ENCODE measurements at places on chromosomes 11 and 22. TPM values are rescaled to one million over a fixed set of nuclear protein-coding genes. Genes with fewer than 3 reads are reported as not detected.

Gene TRIM49D2
- not detected for total RNA-seq

- H3K36me3 ChIP-seq, result no peaks in the 10 kb centered on the region
- DNase-seq, result no peak
- no peak overlapping the region for H3K27ac ChIP-seq
- no peak overlapping the region for H3K4me3 ChIP-seq
- H3K27me3 ChIP-seq, result no peaks in the 10 kb centered on the region
- H3K4me1 ChIP-seq, result no peaks in the 10 kb centered on the region
Measured at GRCh38 chr11:86510097-86510496, 135.4 kb downstream of the CCDC81 start.

GRCh38 chr11:65425971-65426838, 3.6 kb downstream of the NEAT1 start:
- peaks cover 21% of the 10 kb centered on the region for H3K36me3 ChIP-seq
- peak overlapping the region; percentile 86 for H3K4me3 ChIP-seq
- DNase-seq, result peak; percentile 90
- H3K4me1 ChIP-seq, result peaks cover 55% of the 10 kb centered on the region

DNA sequence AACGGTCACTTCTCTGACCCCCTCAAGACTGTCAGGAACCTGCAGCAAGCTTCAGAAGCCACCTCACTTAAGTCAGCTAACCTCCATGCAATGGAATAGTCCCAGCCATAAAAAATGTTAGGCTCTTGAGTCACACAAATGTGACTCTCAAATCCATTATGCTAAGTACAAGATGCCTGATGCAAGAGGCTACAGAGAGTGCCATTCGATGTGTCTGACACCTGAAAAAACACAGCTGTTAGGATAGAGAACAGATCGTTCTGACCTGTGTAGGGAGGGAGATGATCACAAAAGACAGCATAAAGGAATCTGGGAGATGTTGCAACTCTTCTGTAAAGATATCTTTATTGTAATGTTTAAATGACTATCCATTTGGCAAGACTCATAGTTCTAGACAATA, 712.4 kb downstream of the TBC1D22A start:
- H3K36me3 ChIP-seq, result no peaks in the 10 kb centered on the region
- H3K4me1 ChIP-seq, result no peaks in the 10 kb centered on the region
- no peak overlapping the region for H3K27ac ChIP-seq
- peaks cover 2% of the 10 kb centered on the region for H3K27me3 ChIP-seq

Gene SCGB1A1
- total RNA-seq, result not detected

Gene CHRNA10
- total RNA-seq, result 0.33 TPM

DNA sequence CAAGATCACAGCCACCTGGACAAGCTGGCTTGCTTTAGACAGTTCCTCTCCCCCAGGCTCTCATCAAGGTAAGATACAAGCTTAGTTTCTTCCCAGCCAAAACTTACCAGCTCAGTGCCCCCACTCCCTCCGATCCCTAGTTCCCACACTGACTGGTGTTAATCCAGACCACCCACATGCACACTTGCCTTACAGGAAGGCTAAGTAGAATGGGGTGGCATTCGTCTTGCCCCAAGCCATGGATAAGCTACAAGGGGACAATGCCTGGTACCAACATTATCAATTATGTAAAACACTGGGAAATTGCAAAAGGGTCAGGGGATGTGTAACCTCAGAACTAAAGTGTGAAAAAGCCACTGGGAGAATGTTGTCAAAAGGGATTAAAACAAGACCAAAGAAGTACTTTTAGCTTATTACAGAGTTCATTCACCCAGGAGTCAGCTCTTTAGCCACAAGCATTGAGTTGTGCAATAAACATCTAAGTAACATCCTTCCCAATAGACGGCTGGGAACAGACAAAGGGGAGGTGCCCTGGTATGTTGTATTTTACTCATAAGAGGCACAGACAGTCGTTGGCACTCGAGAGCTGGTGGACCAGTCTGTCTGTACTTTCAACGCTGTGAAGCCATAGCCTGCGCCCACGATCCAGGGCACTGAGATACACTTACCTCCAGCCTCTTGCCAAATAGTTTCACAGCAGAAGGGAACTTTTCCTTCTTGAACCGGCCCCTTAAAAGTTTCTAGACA, 1.1 kb downstream of the DHCR7 start:
- H3K36me3 ChIP-seq, result peaks cover 14% of the 10 kb centered on the region
- H3K4me3 ChIP-seq, result peak overlapping the region; percentile 99
- peaks cover 35% of the 10 kb centered on the region for H3K4me1 ChIP-seq
- no peaks in the 10 kb centered on the region for H3K27me3 ChIP-seq
- H3K27ac ChIP-seq, result no peak overlapping the region

GRCh38 chr11:83521647-83522596, 235.8 kb upstream of the CCDC90B start:
- no peaks in the 10 kb centered on the region for H3K36me3 ChIP-seq
- H3K4me1 ChIP-seq, result no peaks in the 10 kb centered on the region
- no peak overlapping the region for H3K27ac ChIP-seq
- H3K4me3 ChIP-seq, result no peak overlapping the region
- no peak for DNase-seq

DNA sequence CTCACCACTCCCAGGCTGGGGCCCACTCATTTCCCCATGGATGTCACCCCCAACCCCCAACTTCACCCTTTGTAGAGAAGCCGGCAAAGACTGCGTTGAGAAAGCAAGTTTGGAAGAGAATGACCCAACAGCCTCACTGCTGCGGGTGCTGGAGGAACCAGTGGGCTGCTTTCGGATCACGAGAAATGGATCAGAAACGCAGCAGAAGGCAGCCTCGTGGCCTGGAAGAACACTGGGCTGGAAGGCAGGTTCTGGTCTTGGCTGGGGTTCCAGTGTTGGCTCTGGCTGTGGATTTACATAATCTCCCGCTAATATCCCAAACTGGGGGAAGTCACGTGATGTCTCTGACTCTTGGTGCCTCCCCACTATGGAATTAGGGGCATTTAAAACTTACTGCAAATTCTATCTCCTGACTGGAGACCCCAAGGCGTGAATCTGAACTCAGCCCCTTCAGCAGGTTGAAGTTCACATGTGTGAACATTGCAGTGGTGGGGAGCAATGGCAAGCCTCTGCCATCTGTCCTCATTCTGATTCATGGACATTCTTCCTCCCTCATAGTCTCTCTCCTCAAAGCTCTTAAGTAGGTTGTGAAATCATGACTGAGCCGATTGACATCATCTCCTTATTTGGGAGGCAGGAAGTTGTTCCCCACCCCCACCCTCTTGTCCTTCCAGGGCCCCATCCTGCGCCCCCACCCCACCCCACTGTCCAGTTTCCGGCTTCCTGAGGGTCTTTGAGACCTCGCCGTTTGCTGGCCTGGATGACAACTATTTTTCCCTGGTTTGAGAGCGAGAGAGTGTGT, 37.0 kb upstream of the TIMP3 start:
- H3K36me3 ChIP-seq, result no peaks in the 10 kb centered on the region
- H3K4me1 ChIP-seq, result peaks cover 4% of the 10 kb centered on the region
- peaks cover 20% of the 10 kb centered on the region for H3K27me3 ChIP-seq
- no peak overlapping the region for H3K4me3 ChIP-seq
- no peak overlapping the region for H3K27ac ChIP-seq

Gene MS4A4A
- not detected for total RNA-seq

GRCh38 chr11:122933416-122933815, 48.2 kb downstream of the BSX start:
- H3K27me3 ChIP-seq, result no peaks in the 10 kb centered on the region
- H3K4me1 ChIP-seq, result no peaks in the 10 kb centered on the region
- no peak overlapping the region for H3K4me3 ChIP-seq

Gene APOC3
- total RNA-seq, result not detected

DNA sequence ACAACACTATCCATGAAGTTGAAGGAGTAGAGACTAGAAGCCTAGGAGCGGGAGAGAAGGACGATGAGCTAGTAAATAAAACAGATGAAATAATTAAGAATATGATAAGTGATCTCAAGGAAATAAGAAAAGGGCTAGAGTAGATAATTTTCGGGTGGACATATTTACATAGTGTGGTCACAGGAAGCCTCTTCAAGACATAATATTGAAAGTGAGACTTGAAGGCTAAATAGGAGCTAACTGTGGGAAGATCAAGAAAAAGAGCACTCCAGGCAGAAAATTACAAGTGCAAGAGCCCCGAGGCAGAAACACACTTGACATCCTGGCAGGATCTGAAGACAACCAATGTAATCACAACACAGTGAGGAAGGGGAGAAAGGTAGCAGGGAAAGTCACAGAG, 11.9 kb upstream of the PPFIBP2 start:
- no peaks in the 10 kb centered on the region for H3K4me1 ChIP-seq
- peaks cover 4% of the 10 kb centered on the region for H3K27me3 ChIP-seq
- H3K27ac ChIP-seq, result no peak overlapping the region
- DNase-seq, result no peak
- no peak overlapping the region for H3K4me3 ChIP-seq
- H3K36me3 ChIP-seq, result no peaks in the 10 kb centered on the region

Data from CD4-positive, alpha-beta T cell (primary cell).